K562 (cell line): ENCODE measurements at places on chromosomes 12 and 14.

GRCh38 chr14:57526942-57527341, 33.3 kb upstream of the CCDC198 start:
- DNase-seq, result no peak

DNA sequence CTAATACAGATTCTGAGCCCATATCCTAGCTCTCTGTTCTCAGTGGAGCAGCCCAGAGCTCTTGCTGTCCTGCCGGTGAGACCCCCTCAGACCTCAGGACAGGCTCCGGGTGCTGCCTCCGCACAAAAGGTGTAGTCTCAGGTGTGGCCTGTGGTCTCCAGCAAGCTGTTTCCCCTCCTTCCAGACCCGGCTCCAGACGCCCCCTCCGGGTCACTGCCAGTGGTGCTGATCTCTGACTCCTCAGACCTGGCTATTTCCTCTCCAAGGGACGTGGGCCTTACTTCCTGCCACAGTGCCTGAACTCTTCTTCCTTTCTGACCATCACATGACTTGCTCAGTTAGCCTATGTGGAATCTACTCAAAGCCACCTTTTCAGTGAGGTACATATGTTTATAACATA, 337.5 kb downstream of the GLT1D1 start:
- DNase-seq, result no peak

- no peak for DNase-seq
Measured at GRCh38 chr12:3832738-3833137, 40.5 kb downstream of the PARP11 start.

DNA sequence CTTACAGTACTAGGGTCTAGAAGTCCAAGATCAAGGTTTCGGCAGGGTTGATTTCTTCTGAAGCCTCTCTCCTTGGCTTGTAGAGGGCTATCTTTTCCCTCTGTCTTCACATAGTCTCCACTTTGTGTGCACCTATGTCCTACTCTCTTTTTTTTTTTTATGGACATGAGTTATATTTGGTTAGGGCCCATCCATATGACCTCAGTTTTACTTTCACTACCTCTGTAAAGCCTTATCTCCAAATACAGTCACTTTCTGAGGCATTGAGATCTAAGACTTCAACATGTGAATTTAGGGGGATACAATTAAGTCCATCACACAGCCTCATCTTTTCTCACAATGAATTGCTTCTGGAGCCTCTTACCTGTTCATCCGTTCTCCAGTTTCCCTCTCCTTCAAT, 5.9 kb upstream of the SPTB start:
- peak; percentile 20 for DNase-seq

DNA sequence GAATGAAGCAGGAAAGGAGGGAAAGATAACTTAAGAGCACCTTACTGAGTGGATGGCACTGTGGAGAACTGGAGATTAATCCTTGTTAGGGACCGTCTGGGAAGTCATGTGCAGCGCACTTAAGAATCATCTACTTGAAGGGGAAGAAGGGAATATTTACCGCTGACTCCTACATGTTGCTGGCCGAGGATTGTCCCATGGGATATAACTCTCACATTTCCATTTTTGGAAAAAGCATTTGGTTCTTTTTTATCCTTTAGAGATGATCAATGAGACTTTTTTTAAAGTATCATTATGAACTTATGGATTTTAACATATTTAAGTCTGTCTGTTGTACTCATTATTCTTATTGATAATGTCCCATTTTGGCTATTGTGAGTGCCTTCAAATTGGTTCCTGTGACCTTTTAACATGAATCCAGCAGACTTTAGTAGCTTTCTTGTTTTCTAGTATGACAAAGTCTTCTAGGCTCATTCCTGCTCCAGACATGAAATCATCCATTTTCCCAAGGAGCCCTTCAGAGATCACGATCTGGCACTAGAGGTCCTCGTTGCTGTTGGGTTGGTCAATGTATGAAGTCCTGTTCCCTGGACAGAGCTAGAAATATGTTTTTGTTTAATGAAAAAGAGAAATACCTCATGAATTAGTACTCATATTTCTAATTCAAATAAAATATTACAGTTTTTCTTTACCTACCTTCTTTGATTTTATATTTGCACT, 20.2 kb upstream of the FAM234B start:
- peak; percentile 35 for DNase-seq

DNA sequence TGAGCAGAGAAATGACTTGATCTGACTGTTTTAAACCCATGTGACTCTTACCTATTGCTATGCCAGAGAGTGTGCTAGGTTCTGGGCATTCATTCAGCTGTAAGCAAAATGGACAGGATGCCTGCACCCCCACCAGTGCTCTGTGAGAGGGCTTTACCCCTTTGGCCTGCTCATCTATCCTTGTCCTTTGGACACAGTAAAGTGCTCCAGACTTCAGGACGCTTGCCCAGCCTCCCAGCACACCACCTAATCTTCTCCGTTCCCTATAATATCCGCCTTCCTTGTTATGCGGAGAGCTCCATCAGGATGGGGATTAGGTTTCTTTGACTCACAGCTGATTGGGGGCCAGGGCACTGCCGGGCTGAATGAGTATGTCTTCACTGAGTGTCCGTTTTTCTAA, 4.4 kb upstream of the ZNF839 start:
- no peak for DNase-seq

DNA sequence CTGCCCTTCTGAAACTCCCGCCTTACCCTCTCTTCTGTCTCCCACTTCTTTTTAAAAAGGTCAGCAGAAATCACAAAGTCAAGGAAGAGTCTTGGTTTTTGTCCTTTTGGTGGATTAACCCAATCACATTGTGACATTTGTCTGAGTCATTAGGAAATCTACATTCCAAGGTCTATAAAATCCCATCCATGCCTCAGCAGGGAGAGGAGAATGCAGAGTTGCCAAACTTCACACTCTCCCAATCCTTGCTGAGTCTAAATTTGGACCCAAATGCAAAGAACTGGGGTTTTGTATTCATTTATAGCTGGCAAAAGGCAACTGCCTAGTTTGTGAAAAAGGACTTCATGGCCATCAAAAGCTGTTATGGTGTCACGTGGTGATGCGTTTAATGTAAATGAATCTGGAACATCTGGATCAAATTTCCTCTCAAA, 67.9 kb downstream of the TMEM30B start:
- no peak for DNase-seq

DNA sequence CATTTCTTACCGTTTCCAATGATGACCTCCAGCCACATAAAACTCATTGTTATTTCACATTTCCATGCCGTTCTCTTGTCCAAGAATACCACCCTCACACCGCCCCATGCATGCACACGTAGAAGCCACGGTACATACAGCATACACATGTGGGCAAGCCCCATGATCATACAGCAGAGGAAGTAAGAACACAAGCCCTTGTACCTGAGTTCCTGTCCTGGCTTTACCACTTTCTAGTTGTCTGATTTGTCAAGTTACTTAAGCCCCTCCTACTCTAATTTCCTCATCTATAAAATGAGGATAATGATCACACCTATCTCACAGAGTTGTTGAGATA, 59.9 kb downstream of the DUSP16 start:
- no peak for DNase-seq

- DNase-seq, result no peak
Measured at GRCh38 chr12:65612440-65612839, 211.8 kb upstream of the HMGA2 start.

DNA sequence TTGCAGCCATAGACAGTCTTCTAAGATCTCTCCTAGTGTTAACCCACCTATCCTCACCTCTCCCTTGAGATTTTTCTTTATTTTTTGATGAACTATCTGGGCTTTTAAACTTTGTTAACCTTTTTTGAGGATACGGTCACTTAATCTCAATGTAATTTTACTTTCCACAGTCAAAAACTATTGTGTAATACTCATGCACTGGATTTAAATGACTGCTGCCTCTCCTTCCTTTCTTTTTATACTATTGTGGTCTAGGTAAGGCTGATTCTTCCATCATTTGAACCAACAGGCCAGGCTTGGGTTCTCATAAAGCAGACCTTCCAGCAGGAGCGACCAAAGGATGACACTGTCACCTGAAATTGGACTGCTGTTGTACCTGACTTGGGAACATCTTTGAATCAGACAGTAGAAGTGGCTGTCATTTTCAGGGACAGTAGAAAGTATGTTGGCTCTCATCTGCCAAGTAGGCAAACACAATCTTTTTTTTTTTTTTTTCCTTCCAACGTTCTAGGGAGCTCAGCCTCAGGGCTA, 689 bp upstream of the PDE3A start:
- no peak for DNase-seq

- peak; percentile 40 for DNase-seq
Measured at GRCh38 chr14:102255401-102256190, 49.4 kb downstream of the MOK start.

DNA sequence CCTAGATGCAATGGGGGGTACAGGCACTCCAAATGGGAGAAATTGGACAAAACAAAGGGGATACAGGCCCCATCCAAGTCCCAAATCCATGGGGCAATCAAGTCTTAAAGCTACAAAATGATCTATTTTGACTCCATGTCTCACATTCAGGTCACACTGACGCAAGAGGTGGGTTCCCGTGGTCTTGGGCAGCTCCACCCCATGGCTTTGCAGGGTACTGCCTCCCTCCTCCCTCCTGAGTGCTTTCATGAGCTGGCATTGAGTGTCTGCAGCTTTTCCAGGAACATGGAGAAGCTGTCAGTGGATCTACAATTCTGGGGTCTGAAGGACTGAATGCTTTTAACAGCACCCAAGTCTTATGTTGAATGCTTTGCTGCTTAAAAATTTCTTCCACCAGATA, 274.5 kb upstream of the LRIG3 start:
- DNase-seq, result no peak

GRCh38 chr12:114700392-114701103, 16.6 kb upstream of the TBX3 start:
- no peak for DNase-seq

- DNase-seq, result peak; percentile 60
Measured at GRCh38 chr12:56257491-56258067, 605 bp downstream of the ANKRD52 start.

GRCh38 chr12:3493859-3494176, 2.8 kb downstream of the PRMT8 start:
- no peak for DNase-seq
